ENCODE measurements at places on chromosomes 16 and 17.
A peak's percentile ranks its signal among the peaks of the same experiment; 100 is the strongest.

GRCh38 chr17:28904800-28905199 is 1.9 kb upstream of the DHRS13 start:
- DNase-seq = no peak

- DNase-seq = no peak
Observed at GRCh38 chr16:86631444-86631843, 53.1 kb downstream of the FOXL1 start.

- no peak for DNase-seq
Observed at GRCh38 chr16:50708373-50709060, 15.1 kb downstream of the NOD2 start.

- DNase-seq = no peak
Observed at GRCh38 chr17:55632236-55632635, 90.4 kb downstream of the TMEM100 start.

DNA sequence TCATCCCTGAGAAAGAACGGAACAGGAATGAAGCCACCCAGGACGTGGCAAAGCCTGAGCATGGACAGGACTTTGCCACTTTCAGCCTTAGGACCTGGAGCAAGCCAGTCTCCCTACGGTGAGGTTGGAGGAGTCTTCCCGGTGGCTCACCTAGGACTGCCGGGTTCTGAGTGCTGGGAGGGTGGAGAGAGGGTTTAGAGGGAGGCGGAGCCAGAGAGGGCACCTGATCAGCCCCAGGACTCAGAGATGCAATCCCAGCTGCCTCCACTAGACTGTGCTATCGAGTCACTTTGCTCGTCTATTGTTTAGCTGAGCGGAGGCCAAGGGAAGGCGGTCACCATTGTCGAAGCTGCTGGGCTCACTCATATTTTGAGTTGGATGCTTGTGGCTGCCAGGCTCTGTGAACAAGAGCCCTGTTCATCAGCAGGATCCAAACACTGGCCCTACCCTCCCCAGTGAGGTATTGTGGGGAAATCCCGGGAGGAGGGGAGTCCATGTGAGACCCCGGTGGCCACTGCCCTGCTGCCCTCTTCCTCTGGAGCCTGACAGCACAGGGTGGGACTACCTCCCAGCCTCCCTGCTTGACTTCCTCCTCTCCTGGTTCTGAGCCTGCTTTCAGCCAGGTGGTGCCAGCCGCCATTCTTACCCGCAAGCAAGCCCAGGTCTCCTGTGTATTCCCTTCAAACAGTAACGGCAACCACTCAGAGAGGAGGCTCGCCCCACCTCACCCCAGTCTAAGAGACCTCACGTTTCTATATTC is 7.0 kb downstream of the KRT14 start:
- DNase-seq = peak; percentile 45

GRCh38 chr16:58013201-58013956 is 12.2 kb downstream of the USB1 start:
- no peak for DNase-seq

DNA sequence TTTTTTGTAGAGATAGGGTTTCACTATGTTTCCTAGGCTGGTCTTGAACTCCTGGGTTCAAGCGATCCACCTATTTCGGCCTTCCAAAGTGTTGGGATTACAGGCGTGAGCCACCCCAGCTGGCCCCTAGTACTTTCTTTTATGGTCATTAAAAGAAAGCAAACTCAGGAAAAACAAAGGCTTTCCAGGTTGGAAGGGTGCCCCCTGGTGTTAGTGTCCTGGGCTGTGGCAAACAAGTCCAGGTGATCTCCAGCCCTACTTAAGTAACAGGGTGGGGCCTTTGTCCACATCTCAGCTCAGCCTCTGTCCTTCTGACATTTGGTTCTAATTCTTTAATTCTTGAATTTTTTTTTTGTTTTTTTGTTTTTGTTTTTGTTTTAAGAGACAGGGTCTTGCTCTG is 6.9 kb downstream of the IGFBP4 start:
- peak; percentile 41 for DNase-seq

- DNase-seq = no peak
Observed at GRCh38 chr17:37462492-37462891, 27.2 kb upstream of the DUSP14 start.

- DNase-seq = no peak
Observed at GRCh38 chr16:29231244-29231643, 175.3 kb downstream of the NPIPB11 start.

- DNase-seq = peak; percentile 70
Observed at GRCh38 chr17:65560628-65561451, 608 bp downstream of the AXIN2 start.

DNA sequence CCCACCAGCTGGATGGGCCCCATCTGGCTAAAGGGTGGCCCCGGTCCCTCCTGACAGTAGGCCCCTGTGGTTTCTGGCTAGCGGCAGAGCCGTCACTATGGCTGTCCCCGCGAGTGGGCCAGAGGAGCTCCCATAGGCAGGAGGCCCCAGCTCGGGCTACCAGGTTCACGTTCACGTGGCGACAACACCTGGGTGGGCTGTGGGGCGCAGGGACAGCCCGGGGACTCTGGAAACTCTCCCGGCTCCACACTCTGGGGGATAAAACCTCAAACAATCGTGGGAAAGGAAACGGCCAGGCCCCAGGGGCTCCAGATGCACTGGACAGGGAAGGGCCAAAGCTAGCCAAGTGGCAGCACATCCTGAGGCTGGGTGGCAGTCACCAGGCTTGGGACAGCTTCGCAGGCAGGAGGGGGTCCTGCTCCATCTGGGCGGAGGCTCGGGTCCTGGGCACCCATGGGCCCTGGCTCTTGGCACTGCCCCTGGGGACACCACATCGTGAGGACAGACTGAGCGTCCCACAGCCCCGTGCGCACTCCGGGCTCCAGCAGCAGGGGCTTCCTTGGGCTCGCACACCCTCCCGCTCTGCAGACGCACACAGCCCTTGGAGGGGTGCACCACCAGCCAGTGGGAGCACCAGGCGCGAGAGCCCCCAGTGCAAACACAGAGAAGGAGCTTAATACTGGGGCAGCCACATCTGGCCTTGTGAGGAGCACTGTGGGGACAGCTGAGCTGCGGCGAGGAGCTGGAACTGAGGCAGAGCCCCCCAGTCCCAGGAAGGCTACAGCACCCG is 4.4 kb downstream of the RNF166 start:
- no peak for DNase-seq

DNA sequence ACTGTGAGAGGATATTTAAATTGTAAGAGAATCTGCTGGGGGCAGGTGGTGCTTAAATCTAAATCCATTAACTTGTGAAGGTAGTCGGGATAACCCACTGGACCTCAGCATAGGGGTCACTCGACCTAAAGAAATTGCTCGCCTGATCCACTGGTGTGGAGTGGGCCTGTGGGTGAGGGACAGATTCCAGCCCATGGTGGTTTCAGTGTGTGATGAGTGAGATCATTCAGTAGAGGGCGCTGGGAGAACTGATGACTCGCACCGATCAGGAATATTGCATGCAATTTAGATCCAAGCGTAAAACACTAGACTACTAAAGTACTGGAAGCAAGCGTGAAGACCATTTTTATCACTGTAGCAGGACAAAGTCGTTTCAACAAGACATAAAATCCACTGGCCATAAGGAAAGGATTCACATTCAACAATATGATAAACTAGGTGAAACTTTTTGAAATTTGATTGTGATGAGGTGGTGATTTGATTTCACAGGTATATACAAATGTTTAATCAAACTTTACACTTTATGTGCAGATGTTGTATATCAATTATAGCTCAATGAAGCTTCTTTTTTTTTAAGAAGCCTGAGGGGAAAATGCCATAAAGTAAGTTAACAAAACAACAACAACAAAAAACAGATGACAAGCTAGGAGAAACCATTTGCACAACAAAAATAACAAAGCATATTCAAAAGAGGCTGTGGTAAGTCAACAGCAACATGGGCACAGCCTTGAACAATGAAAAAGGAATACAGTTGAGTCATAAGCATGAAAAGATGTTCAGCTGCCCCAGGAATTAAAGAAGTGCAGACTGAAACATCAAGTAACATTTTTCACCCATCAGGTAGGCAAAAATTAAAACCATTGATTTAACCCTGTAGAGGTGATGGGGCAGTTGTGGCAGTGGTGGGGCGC is 7.5 kb upstream of the TMEM170A start:
- peak; percentile 23 for DNase-seq

DNA sequence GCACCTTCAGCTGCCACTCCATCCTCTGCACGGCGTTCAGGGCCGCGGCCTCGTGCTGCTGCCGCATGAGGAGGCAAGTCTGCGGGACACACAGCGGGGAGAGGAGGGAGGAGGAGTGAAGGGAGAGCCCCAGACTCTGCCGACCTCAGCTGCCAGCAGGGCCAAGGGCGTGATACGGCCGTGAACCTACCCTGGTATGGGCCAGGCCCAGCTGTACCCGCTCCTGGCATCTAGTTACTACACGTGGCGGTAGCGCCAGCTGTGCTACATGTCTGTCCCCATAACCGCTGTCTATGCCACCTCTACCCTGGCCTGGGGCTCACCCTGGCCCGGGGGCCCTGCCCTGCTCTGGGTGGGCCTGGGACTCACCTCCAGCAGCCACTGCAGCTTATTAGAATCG is 51.1 kb downstream of the ZNF778 start:
- DNase-seq = no peak

GRCh38 chr16:5062790-5063765 is 2.7 kb downstream of the C16orf89 start:
- DNase-seq = no peak

DNA sequence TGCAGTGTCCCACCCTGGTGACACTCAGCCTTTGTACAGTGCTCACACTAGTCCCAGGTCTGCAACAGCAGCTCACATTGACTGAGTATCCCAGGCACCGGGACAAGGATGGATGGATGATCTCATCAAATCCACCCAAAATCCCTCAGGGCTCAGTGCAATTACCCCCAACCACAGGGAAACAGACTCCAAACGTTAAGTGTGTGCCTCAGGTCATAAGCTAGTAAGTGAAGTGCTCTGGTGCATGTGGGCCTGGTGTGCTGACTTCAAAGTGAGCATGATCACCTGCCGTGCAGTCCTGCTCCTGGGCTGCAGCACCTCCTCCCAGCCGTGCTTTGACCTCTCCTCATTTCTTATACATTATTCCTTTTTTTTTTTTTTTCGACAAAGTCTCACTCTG is 31.2 kb upstream of the CD300E start:
- no peak for DNase-seq

GRCh38 chr17:17929655-17930380 is 42.4 kb downstream of the TOM1L2 start:
- DNase-seq = no peak

DNA sequence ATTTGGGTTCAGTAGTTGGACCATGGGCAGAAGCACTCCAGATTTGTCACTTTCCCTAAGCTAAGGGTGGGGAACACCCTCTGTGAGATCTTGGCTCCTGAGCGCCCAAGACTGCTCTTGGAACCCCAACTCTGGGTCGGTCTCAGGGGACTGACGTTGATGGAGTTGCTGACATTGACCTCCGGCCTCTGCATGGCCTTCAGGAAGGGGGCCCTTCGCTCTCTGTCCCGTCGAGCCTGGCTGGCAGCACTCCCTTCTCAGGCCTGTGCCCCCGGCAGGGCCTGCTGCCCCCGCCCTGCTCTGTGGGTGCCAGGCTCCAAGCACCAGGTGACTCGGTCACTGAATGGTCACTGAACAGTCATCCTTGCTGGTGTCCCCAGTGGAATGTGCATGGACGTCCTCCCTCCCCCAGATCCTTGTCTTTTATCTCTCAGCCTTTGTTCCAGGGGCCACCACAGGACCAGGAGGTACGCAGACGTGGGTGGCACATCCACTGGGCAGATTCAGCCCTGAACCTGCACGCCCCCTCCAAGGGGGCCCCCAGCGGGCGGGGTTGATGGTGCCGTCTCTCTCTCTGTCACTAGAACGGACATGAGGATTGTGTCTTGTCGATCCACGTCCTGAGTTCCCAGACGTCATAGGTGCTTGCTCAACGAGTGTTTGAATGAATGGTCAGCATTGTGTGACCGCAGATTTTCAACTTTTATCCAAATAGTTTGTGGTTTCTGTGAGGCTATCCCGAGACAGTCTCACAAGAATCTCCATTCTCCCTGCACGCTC is 314.5 kb downstream of the SEC14L1 start:
- DNase-seq = no peak

- no peak for DNase-seq
Observed at GRCh38 chr17:20989991-20990855, 52.6 kb downstream of the USP22 start.

GRCh38 chr17:1455291-1455796 is 688 bp downstream of the CRK start:
- peak; percentile 34 for DNase-seq

DNA sequence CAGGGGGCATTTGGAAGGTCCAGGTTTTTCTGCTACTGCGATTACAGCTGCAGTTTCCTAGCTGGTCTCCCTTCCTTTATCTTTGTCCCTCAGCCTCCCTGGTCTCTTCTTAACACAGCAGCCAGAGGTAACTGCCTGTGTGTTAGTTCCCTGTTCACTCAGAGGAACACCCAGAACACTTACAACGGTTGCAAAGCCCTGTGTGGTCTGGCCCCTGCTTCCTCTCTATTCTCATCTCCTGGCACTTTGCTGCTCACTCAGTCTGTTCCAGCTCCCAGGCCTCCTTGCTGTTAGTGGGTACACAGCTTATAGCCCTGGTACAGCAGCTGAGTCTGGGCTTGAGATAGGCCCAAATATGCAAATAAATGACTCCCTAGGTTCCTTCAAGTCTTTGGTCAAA is 16.4 kb downstream of the NTN1 start:
- DNase-seq = no peak

GRCh38 chr16:19771796-19772195 is 53.7 kb downstream of the IQCK start:
- no peak for DNase-seq

DNA sequence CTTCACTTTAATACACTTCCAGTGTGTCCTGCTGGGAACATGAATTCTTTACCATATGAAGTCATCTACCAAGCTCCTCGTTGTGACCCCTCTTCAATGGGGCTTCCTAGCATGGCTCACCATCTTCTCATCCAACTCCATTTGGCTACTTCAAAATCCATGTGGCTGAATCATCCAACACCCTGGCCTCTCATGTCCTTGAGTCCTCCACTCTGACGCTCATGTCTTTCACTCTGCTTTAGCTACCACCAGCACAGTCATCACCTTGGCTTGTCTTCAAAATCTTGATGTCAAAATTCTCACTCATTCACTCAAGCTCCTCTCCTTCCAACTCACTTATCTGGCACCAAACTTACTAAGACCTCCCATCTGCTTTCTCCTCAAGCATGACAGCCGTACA is 35.8 kb downstream of the AMFR start:
- DNase-seq = no peak

GRCh38 chr17:65055280-65055707 is 1.2 kb downstream of the GNA13 start:
- peak; percentile 24 for DNase-seq

DNA sequence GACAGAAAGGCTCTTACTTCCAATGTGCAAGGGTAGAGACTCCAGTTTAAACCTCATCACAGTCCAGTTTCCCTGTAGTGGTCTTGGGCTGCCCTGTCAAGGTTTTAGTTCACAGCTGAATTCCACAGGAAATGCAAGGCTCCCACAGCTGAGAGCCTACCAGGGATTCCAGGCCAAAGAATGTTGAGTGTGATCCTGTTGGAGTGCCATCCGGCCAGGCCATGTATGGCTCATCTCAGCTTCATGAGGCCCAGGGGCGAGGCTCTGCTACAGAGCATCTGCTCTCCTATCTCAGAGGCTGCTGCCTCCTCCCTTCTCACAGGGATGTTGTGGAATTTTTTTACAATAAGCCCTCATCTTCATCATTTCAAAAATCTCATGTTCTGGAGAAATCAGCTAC is 239.8 kb upstream of the CCL2 start:
- no peak for DNase-seq

- no peak for DNase-seq
Observed at GRCh38 chr17:1474402-1475189, 17.9 kb downstream of the MYO1C start.

Measured in activated CD8-positive, alpha-beta memory T cell treated with anti-CD3 and anti-CD28 coated beads, Interleukin-2, amount 50 U/mL, for 4 hours (primary cell).